GM19239 (cell line): ENCODE measurements at places on chromosomes 1 and 21.

- DNase-seq = no peak
Observed at GRCh38 chr1:220500372-220500771, 27.6 kb upstream of the MARK1 start.

GRCh38 chr1:27111626-27112573, 43.0 kb downstream of the SLC9A1 start:
- peak; percentile 82 for DNase-seq

GRCh38 chr21:37455504-37455911, 88.9 kb downstream of the DYRK1A start:
- no peak for DNase-seq

GRCh38 chr1:44281962-44282703, 68.9 kb downstream of the DMAP1 start:
- DNase-seq = no peak

- DNase-seq = no peak
Observed at GRCh38 chr21:44509539-44509938, 30.5 kb downstream of the KRTAP10-1 start.

DNA sequence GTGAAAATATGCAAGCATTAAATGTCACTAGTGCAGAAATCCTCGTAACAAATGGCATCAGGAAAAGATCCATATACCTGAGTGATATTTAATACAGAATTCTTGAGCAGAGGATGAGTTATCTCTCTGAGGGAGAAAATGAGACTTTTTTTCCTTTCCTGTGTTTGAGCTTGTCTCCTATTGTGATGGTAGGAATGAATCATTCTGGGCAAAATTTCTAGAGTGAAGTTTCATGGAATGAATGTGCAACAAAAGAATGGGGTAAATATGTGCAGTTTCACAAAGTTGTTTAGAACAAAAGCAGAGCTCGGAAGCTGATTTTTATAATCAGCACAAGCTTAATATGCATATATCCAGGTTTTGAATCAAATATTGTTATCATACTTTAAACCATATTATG, 4.6 kb downstream of the CTPS1 start:
- no peak for DNase-seq

GRCh38 chr1:13593511-13594131, 10.0 kb downstream of the PDPN start:
- no peak for DNase-seq

GRCh38 chr1:183580281-183580682, 10.0 kb downstream of the NCF2 start:
- peak; percentile 34 for DNase-seq

DNA sequence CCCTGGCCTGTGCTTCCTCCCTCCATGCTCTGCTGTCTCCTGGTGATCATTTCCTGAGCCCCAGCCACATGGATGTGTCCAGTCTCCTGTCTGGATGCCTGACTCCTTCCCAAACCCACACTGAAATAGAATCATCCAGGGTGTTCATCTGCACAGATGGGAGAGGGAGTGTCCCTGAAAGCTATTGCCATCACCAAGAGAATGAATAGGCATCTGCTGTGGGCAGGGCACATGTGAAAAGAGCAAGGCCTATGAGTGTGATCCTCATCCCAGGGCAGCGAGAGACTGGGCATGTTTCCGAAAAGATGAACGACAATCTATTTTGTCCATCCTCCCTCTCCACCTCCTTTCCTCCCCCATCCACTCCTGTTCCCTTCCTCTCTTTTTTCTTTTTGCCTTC, 5.0 kb downstream of the IGSF21 start:
- DNase-seq = no peak

DNA sequence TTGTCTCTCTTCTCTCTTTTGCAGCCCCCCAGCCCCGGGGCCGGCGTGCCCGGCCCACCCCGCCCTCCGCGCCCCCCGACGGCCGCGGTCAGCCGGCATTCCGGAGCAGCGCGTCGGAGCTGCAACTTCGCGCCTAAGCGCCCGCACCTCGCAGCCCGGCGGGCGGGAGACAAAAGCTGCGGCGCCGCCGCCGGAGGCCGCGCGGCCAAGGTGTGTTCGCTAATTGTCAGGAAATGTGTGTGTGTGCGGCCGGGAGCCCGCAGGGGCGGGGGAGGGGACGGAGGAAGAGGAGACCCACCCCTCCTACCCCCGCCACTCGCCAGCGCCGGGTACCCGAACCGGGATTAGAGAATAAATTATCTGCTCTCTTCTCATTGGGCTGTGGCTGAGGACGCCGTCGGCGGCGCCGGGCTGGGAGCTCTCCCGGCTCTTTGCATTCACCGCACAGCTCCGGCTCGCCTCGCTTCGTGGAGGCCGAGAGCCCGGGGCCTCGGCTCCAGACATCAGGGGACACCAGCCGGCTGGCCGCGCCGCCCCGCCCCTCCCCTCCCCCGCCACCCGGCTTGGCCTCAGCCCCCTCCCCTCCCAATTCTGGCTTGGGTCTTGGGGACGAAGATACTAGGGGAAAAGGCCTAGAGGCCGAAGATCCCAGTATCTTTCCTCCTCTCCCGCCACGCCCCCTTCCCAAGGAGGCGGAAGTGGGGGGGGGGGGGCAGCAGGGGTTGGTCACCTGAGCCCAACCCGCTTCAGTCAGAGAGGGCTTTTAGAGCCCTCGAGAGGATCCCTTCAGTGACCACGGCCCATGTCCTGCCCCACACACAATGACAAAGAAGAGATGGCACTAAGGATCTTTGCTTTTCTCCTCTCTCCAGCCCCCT, 1.3 kb upstream of the BLACAT1 start:
- DNase-seq = no peak

DNA sequence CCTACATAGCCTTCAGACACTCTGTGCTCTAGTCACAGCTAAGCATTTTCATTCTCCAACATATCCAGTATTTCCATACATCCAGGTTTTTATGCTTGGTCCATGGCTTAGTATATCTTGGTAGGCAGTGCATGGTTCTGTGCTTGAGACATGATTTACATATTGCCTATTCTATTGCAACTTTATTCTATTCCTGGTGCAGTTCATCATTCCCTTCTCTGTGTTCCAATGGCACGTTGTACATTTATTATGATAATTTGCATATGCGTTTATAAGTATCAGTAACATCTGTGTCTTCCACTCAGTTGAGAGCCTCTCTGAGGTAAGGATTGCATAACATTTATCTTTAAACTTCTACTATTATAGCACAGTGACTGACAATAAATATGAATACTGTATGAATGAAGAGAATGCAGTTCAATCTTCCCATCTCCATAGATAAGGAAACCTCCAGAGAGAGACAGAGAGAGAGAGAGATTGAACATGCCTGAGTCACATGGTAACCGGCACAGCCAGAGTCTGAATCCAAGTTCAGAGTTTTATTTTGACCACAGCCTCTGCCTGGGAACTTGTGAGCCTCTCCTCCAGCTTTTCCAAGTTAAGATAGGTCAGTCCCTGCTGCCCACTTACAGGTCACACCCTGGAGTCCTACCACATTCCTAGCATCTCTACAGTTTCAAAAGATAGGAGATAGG, 41.5 kb downstream of the PLPPR5 start:
- no peak for DNase-seq

GRCh38 chr1:1360506-1361169, 2.3 kb upstream of the MXRA8 start:
- DNase-seq = no peak

- DNase-seq = no peak
Observed at GRCh38 chr1:238944028-238944427, 442.3 kb upstream of the CHRM3 start.

DNA sequence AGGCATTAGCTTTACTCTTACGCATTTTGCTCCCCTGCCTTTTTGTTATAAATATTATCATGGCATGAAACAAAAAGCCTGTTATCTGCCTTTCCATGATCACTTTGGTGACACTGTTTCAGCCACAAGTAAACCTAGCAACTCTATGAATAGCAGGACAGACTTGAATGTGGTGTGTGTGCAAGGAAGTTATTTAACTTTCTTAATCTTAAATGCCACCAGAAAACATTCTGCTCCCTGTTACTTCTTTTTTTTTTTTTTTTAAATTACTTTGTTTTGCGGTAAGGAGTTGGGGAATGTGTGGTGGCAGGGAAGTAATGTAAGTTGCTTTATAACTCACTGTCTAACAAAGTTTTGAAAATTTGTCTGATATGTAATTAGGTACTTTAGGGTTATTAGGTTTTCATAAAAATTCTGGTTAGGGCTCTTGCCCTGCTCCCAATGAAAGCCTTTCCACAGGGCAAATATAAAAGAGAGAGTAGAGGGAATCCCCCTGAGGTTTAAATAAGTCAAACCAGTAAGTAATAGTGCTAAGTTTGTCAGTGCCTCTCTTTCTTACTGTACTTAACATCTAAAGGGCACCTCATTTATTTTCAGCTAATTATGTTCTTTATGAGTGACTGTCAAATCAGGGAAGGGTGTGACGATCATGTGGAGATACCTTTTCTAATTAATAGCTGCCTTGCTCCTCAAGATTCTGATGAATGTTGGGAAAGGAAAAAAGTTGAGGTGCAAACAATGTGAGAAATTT, 39.5 kb downstream of the RASAL2 start:
- DNase-seq = no peak

- DNase-seq = no peak
Observed at GRCh38 chr1:35885961-35886558, 3.1 kb downstream of the AGO1 start.

DNA sequence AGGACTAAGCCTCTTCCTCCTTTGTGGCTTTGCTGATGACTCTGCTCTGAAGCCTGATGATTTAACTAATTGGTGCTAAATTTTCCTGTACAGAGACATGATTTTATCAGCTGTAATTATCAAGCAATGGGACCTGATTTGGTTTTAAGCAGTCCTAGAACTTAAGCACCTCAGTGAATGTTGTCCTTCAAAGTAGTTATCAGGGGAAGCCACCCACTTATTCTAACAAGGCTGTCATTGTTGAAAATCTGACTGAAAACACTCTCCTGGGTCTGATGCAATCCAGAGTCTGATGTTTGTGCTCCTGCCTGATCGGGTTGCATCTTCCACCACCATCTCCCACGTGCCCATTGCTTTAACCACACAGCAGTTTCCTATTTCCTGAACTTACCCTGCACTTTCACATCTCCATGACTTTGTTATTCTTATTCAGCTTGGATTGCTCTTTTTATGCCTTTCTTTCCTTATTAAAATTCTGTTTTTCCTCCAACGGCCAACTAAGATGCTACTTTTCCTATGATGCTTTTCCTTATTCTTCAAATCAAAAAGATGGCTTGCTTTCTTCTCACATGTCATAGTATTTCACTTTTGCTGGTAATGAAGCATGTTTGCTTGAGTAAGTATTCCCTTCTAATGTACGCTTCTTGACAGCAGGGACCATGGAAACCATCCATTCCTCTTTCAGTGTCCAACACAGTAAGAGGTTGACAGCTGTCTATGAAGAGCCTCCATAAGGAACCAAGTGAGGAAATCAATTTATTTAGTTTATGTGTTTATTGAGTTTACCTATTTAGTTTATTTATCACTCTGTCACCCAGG, 55.0 kb downstream of the S1PR1 start:
- no peak for DNase-seq

GRCh38 chr21:37446552-37446951, 80.0 kb downstream of the DYRK1A start:
- no peak for DNase-seq

DNA sequence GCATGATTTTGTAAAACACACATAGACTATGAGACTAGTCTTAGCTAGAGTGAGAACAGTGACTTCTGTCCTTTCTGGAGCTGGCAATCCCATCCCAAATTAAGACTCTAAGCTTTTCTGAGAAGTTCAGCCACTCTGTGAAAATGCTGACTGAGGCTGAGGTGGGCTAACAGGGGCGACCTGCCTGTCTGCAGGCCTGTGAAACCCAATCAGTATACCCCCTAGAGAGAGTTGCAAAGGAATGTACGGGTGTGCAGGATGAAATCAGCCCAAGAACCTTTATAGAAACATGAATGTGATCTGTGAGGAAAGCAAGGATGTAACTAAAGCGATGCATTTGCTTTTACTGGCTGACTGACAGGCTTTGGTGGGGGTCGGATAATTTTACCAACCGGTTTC, 16.0 kb upstream of the TBX15 start:
- no peak for DNase-seq

DNA sequence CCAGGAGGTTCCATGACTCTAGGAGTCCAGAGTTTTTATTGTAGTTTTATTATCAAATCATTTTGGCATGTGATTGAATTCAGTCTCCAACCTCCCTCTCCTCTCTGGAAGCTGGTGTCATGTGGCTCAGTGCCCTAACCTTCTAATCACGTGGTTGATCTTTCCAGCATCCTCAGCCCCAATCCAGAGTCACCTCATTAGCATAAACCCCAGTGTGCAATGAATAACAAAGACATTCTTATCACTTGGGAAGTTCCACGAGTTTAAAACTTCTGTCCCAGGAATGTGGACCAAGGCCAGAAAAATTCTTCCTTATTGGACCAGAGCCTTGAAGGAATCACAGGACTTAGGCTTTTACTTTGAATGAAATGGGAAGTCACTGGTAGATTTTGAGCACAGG, 52.2 kb downstream of the KIRREL1 start:
- no peak for DNase-seq

DNA sequence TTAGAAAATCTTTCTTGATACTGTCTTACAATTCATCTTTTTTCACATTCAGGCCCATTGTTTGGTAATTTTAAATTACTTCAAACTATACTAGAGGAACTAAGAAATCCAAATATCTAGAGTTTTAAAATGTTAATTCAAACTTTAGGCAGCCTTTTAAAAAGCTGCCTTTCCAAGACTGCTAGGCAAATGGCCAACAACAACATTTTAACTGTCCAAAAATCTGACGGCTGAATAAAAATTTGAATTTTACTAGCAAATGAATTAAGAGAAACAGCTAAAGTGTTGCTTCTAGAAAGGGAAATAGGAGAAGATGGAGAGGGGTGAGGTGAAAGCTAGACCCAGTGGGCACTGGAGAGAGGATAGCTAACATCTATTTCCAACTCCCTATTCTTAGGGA, 17.2 kb downstream of the DPYD start:
- DNase-seq = no peak

GRCh38 chr1:2894381-2895041, 93.0 kb upstream of the TTC34 start:
- no peak for DNase-seq

DNA sequence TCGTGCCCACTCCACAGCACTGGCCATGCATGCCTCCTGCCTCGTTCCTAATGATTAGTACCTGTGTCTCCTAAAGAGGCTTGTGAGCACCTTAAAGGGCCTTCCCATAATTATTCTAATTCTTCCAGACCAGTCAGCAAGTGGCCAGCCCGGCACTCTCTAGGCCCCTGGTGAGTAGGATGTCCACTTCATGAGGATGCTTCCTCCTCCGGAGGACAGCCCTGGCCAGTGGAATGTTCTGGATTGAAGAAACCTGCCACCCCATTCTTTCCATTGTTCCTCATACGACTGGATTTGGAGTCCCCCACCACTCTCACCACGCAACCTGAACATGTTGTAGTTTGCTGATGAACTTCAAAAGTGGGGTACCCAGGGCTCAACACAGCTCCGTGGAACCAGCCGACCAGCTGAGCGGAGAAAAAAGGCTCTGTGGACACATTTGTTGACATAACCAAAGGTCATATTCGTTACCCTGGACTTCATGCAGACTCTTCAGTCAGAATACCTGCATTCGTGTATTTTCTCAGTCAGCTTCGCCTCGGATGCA, 46.7 kb upstream of the LBR start:
- no peak for DNase-seq

DNA sequence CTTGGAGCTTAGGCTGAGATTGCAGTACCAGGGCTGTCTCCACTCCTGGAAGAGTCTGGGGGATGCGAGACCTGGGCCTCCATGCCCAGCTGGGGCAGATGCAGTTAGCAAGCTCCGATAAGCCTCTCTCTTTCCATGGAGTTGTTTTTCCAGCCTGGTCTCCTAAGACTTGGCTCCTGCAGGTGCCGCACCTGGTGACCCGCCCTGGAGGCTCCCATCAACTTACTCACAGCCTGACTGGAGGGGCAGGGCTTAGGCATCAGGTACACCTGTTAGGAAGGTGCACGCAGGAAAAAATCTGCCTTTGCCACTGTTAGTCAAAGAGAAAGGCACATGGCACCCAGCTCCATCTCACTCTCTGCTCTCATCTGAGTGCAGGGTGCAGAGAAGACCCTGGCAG, 198.1 kb upstream of the TMEM51 start:
- DNase-seq = no peak
